Mesothelial cell of epicardium (in vitro differentiated cells): ENCODE measurements at places on chromosomes 5 and 9.

DNA sequence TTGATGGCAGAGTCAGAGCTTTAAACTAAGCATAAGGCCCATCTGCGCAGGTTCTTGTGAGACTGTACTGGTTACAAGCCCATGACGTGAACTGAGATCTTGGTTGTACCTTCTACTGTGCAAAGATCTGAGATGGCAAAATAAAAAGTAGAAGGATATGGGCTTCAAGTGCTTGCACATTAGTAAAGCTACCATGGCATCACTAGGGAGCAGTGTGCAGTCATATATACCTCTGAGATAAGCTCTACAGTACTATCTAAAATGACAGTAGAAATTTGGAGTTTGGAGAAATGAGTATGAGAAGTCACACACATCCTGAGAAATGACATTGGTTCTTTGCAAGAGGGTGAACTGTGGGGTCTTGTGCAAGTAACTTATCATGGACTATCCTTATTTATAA lies 408.2 kb upstream of the PRR16 start:
- no peak for DNase-seq

DNA sequence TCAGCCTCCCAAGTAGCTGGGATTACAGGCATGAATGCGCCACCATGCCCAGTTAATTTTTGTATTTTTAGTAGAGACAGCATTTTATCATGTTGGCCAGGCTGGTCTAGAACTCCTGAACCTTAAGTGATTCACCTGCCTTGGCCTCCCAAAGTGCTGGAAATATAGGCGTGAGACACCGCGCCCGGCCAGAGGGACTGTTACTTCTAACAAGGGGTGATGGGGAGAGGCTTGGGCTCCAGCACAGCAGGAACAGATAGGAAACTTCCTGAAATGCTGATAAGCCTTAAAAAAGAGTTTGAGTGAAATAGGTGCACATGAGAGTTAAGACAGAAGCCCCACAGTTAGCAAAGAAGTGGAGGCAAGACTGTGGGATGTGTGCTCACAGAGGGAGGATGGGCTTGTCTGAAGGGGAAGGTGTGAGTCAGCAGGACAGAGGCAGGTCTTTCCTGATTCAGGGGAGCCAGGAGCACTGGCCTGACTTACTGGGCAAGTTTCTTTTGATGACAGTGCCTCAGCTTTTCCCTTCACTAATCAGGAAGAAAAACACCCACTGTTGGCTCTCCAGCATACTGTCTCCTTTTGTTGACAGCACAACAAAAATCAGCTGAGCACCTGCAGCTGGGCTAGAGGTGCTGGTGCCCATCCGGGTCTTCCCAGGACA lies 68.4 kb downstream of the RAD23B start:
- no peak for DNase-seq

DNA sequence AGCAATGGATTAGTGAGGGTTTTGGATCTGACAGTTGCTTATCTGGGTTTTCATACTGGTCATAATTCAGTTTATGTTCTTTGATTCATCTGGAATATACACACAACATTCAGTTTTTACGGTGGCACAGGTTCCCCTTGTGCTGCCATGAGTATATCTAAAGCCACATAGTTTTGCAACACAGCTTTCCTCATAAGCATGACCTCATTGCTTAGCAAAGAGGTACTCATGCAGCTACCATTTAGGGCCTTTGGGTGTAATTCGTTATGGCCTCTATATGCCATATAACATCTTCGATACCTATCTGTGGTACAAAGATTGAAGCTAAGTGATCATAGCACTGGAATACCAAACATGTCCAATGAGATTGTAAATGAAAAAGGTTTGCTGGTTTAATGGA lies 2.9 kb upstream of the RBM22 start:
- DNase-seq = no peak

DNA sequence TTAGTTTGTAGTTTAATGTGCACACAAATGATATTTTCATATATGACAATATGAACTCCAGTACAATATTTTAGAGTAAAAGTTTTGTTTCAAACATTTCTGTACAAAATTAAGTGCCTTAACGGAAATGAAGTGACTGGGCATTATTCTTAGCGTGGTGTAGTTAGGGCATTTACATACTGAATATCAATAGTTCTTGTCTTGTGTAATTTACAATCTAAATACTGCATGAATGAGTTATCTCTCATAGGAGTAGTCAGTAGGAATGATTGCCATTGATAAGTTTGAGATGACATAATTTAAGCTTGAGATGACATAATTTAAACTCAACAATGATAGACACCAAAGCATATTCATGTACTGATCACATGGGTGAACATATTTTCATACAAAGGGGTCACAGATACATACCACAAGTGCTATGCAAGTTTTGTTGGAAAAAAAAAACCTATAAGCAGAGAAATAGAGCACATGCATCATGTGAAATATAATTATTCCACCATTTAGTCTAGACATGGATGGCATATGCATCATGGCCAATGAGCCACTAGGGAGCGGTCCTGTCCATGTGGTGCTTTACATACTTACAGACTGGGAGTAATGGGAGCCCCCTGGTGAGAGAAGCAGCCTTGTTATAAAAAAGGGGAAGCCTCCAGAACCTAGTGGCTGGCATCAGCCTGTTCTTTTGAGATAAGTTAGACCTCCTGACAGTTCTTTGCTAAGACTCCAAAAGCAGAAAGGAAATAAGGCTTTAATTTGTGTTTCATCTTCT lies 1523.9 kb downstream of the MAT2B start:
- DNase-seq = no peak

GRCh38 chr5:57776035-57776434 lies 293.4 kb upstream of the ACTBL2 start:
- no peak for DNase-seq

GRCh38 chr5:64149268-64149667 lies 16.4 kb upstream of the RNF180 start:
- no peak for DNase-seq

DNA sequence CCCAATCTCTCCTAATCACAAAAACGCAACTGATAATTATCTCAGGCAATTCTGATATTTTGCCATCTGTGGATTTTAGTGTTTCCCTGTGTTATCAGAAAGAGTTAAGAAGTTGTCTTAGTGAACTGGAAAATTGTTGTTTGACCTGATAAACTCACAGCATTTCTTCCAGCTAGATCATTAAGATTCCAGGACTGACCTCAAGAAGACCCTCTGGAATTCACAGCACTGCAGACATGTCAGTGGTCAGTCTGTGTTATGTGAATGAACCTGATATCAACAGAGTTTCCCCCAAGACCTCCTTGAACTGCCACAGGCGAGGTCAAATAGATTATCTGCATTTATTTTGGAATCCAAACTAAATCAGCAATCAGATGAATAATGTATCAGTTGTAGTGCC lies 174.7 kb downstream of the FBXL7 start:
- no peak for DNase-seq

- DNase-seq = no peak
These were observed 40.5 kb downstream of the OLFM1 start for GRCh38 chr9:135127718-135128670.

GRCh38 chr5:116989995-116990394 lies 415.4 kb upstream of the SEMA6A start:
- DNase-seq = no peak

DNA sequence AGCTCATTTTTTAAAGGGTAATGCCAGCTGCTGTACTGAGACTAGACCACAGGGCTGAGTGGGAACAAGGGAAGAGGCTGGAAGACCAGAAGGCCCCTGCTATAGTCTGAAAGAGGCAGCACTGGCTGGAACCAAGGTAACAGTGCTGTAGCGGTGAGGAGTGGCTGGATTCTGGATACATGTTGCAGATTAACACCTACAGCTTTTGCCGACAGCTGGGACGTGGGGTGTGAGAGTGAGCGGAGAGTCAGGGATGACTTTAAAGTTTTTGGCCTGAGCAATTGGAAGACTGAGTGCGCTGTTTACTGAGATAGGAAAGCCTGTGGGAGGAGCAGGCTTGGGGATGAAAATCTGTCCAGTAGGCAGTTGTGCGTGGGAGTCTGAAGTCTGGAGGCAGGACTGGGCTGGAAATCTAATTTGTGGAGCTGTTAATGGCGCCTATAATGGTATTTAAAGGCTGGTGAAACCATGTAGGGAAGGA lies 26.5 kb downstream of the AQP7 start:
- DNase-seq = no peak

GRCh38 chr5:68369023-68369359 lies 153.4 kb downstream of the PIK3R1 start:
- no peak for DNase-seq

- DNase-seq = no peak
These were observed 49.2 kb upstream of the HMHB1 start for GRCh38 chr5:143762636-143763220.

GRCh38 chr5:168291964-168292785 lies 730 bp downstream of the WWC1 start:
- no peak for DNase-seq

DNA sequence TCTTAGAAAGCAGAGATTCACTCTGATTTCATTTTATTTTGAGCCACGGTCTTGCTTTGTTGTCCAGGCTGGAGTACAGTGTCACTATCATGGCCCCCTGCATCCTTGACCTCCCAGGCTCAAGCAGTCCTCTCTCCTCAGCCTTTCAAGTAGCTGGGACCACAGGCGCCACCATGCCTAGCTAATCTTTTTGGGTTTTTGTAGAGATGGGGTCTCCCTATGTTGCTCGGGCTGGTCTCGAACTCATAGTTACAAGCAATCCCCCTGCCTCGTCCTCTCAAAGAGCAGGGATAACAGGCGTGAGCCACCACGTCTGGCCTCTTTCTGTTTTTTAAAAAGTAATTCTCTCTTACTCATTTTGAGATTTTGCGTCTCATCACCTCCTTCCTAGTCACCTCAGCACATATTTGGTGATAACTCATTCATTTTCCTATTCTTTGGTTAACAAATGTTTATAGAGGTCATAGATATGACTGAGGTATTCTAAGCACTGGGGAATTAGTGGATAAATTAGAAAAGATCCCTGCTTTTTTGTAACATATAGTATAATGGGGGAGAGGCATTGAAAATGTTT lies 10.8 kb upstream of the DCP2 start:
- no peak for DNase-seq

DNA sequence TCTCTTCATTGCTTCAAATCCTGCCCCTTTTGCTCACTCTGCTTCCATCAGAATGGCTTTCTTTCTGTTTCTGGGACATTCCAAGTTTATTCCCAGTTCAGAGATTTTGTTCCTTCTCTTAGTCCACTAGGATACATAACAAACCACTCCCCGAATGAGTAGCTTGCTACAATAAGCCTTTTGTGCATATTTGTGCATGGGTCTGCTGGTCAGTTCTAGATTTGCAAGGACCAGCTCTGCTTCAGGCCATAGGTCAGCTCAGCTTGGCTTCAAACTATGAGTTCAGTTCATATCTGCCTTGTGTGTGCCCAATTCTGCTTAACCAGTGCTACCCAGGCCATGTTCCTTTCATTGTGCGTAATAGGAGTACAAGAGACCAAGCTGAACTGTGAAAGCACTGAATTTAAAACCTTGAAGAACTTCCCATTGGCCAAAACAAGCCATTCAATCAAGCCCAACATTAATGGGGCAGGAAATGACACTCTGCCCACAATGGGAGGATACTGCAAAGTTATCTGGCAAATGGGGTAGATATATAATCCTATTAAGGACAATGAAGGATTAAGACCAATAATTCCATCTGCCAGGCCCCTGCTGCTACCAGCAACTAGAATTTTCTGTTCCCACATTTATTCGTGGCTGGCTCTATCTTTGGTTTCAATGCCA lies 328.8 kb downstream of the PRELID2 start:
- no peak for DNase-seq

- no peak for DNase-seq
These were observed 202.0 kb upstream of the NR3C1 start for GRCh38 chr5:143605403-143606005.
